Memory B cell (primary cell): ENCODE measurements at places on chromosomes 7 and 10.

DNA sequence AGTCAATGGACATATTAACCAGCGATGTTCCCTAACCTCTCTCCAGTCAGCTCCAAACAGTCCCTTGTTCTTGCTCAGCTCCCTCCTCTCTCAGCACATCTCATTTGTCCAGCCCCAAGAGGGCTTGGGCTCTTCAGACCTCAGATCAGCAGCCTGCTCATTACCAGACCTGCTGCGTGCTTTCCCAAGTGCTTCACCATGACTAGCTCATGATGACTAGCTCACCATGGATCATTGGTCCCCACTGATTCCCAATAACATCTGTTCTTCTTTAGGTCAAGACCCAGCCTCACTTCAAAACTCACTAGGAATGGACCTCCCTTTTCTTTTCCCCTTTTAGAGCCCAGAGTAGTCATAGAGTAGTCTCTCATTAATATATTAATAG lies 121.9 kb downstream of the SLC16A9 start:
- DNase-seq, result no peak

GRCh38 chr7:157405914-157406810 lies 69.4 kb downstream of the DNAJB6 start:
- no peak for DNase-seq

GRCh38 chr7:93461350-93461749 lies 113.2 kb downstream of the CALCR start:
- DNase-seq, result no peak

DNA sequence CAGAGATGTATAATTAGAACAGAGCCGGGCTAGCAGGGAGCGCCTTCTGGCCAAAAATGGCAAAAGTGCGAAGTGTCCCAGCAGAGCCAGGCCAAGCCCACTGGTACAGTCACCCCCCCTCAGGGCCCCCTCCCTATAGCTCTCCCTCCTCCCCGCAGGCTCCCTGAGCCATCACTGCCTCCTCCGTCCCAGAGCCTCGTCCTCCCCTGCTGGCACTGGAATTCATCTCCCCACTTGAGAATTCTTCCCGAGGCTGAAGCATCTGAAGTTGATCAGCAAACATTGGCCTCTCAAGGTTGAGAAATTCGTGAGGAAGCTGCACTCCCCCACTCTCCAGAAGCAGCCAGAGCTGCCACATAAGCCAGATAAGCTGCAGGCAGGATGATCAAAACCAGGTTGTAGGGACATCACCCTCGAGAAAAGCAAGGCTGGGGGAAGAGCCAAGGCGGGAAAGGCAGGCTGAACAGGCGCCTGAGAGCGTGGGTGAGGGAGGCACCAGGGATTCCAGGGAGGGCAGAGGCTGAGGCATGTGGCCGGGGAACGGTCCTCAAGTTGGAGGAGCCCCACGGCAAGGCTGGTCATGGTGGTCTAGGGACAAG lies 23.4 kb downstream of the CAMK2G start:
- DNase-seq, result no peak

GRCh38 chr7:108014747-108015682 lies 12.1 kb upstream of the LAMB1 start:
- no peak for DNase-seq

- no peak for DNase-seq
These were observed 149.0 kb upstream of the INSYN2A start for GRCh38 chr10:127345231-127345965.

GRCh38 chr10:23157691-23158369 lies 34.3 kb upstream of the PTF1A start:
- no peak for DNase-seq

DNA sequence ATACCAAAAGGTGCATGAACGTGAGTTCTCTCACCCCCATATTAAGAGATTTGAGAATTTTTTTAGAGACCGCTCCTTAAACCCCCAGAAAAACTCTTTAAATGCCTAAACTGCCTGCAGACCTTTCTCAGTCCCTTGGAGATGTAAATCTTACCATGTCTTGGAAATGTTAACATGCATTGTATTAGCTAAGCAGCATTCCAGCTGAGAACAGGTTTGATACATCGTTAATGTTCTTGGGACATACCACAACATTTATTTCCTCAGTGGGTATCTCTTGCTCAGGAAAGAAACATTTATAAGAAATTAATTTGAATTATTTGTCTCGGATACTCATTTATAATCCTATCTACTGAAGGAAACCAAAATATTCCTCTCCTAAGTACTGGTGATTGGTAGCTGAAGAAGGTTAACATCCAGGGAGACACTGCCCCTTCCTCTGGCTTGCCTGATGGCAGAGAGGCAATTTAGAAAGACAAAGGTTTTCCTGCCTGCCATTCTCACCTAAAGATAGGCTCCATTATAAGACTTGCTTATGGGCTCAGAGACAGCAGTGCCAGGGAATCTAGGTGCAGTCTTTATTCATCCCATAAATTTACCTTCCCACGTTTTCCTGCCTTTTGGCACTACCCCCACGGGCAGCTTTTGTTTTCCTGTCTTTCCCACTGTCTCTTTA lies 141.2 kb downstream of the COBL start:
- no peak for DNase-seq

DNA sequence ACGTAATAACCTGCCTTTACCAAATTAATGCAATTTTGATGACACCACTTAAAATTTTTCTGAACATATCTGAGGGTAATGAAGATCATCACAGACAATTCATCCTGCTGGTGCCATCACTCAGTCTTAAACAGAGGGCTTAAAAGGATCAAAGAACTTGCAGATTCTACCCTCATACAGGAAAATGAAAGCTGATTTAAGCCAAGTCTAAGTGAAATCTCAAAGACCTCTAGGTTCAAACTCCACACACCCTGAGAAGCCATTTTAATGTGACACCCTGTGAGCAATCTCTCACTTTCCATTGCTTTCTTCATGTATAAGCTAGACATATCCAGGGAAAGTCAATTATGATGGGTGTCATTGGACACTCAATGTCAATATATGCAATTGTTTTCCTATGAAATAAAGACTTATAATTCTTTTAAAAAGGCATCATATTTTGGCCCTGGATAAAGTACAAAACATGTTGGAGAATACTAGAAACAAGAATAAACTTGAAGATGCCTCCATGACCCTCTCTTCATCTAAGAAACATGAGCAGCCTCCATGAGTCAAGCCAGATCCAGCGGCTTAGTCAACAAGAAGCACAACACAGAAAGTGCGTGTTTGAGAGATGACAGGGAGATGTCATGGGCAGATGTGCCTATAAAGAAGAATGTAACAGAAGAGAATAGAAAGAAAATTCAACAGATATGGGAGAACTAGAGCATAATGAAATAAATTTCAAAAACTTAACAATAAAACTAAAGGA lies 291.9 kb downstream of the PARD3 start:
- DNase-seq, result no peak

GRCh38 chr7:108149908-108150307 lies 19.7 kb upstream of the LAMB4 start:
- no peak for DNase-seq

DNA sequence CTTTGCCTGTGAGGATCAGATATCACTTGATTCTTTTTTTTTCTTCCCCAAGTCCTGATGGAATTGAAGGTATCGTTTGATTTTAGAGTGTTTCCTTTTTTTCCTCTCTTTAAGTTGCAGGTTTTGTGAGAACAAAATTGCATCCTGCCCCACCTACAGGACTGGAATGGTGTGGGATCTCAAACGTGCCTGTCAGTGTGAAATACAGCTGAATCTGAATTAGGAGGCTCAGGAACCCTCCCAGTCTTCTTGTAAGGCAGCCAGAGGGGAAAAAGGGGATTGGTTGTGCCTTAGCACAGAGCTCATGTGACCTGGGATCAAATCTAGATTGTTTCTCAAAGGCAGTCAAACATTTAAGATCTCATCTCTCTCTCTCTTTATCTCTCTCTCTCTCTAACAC lies 32.7 kb upstream of the KLHL7 start:
- DNase-seq, result no peak

- DNase-seq, result no peak
These were observed 74.5 kb upstream of the VKORC1L1 start for GRCh38 chr7:65798111-65799075.

DNA sequence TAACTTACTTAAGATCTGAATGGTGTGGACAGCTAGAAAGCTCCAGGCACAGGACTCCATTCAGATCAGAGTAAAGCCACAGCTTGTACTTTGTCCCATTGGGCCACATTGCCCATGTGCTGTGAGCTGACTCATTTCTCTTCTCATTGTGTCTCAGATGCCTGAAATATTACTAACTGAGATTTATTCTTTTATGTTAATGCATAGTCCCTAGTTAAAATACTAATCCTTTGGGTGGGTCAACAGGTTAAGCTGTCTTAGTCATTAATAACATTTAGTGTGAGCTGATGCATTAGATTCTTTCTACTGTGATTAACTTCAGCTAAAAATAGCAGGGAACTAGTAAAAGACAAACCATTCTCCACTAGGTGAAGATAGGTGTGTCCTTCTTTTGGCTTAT lies 104.7 kb upstream of the ARMC3 start:
- no peak for DNase-seq

DNA sequence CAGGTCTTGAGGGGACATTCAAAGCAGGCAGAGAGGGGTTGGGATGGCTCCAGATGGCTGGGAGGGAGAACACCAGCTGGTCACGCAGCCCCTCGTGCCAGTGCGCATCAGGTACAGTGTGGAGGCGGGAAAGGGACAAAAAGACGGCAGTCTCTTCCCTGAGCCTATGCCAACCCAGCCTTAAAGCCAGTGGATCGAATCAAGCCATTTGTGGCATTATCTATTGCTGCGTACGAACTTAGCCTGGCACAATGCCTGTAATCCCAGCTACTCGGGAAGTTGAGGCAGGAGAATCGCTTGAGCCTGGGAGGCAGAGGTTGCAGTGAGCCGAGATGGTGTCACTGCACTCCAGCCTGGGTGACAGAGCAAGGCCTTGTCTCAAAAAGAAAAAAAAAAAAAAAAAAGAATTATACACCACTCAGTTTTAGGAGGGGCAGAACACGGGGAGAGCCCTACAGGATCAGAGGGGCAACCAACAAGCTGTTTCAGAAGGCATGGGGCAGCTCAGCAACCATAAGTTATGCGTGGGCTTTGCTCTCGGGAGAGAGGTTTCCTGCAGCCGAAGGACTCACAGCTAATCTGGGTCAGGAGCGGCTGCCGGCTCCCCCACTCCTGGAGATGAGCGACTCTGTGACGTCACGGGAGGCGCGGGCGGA lies 356 bp upstream of the NDUFB2 start:
- DNase-seq, result no peak

- DNase-seq, result no peak
These were observed 57.1 kb upstream of the CELF2 start for GRCh38 chr10:10960534-10960933.

GRCh38 chr7:142391191-142391992 lies 133.5 kb upstream of the PRSS58 start:
- DNase-seq, result no peak

DNA sequence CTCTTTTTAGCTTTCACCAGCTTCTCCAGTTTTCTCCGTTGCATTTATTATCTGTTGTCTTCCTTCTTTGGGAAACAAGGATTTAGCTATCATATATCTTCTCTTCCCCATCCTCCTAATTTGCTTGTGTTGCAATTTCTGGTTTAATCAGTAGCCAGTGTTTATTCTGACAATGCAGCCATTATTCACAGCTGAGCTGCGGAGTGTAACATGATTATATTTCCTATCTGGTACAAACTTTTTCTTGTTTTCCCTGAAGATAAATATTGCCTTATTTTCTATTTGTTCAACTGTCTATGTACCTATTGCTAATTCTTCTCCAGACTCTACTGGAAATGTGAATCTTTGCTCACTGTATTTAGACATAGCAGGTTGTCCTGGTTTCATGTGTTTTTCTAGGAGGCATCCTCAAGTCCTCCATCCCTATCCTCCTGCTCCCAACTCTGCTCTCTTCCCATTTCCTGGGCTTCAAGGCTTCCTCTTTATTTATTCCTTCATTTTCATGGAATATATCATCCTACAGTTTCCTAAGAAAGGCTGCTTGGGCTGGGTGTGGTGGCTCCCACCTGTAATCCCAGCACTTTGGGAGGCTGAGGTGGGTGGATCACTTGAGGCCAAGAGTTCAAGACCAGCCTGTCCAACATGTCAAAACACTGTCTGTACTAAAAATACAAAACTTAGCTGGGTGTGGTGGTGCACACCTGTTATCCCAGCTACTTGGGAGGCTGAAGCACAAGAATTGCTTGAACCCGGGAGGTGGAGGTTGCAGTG lies 72.4 kb upstream of the KDM7A start:
- DNase-seq, result no peak

DNA sequence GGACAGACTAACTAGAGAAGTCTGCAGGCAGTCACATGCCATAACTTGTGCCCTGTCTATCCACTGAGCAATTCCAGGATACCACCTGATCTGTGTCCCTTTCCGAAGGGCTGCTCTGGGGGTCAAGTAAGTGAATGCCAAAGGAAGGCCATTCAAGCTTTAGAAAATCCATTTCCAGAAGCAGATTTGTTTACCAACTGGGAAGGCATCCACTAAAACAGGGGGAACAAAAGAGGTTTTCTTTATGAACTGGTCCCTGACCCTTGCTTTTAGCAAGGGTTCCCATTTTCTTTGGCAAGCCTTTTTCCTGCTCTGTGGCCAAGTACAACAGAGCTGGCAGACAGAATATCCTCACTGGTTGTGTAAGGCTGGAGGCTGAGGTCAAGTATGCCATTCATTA lies 36.5 kb downstream of the ITPRID1 start:
- no peak for DNase-seq

DNA sequence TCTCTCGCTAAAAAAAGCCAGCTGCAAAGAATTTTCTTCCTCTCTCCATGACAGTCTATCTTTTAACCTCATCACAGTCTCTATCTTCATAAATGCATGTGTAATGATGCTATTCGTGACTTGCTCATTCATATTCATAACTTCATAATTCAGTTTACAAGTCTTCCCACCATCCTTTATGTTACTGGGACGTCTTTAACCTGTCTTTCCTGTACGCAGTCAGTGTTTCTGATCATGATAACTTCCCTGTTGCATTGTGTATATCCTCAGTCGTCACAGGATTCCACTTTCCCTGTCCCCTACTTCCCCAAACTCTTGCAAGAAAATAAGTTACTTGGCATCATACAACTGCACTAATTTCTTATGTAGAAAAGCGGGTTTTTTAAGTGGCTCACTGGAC lies 165.6 kb upstream of the ASAH2 start:
- DNase-seq, result no peak

- DNase-seq, result no peak
These were observed at the start of gene COL13A1 for GRCh38 chr10:69801434-69802315. Gene COL13A1, plus strand, starts transcription at chr10:69801906. Its CDS starts 518 bp downstream, at chr10:69802424.

DNA sequence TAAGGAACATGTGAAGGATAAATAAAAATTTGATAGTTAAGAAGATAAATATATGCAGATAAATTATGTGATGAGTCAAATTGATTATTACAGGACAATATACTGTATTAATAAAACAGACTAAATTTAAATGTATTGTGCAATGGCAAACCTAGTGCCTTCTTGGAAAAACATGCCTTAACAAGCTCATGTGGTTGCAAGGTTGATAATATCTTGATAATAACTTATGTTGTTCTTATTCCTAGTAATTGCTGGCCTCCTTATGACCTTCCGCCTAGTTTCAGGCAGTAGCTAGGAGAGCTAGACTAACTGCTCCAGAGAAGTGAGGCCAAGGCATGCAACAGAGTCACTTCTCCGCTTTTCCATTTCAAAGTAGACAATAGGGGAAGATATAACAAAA lies 7.6 kb upstream of the RAB11FIP2 start:
- DNase-seq, result no peak

GRCh38 chr7:94431619-94432280 lies 37.1 kb downstream of the COL1A2 start:
- DNase-seq, result no peak
